SK-MEL-5 (cell line): ENCODE measurements at places on chromosomes 4 and X. TPM values are rescaled to one million over a fixed set of nuclear protein-coding genes. Genes with fewer than 3 reads are reported as not detected.
A peak's percentile ranks its signal among the peaks of the same experiment; 100 is the strongest.

GRCh38 chrX:44935640-44936039, 62.7 kb downstream of the KDM6A start:
- DNase-seq = no peak

DNA sequence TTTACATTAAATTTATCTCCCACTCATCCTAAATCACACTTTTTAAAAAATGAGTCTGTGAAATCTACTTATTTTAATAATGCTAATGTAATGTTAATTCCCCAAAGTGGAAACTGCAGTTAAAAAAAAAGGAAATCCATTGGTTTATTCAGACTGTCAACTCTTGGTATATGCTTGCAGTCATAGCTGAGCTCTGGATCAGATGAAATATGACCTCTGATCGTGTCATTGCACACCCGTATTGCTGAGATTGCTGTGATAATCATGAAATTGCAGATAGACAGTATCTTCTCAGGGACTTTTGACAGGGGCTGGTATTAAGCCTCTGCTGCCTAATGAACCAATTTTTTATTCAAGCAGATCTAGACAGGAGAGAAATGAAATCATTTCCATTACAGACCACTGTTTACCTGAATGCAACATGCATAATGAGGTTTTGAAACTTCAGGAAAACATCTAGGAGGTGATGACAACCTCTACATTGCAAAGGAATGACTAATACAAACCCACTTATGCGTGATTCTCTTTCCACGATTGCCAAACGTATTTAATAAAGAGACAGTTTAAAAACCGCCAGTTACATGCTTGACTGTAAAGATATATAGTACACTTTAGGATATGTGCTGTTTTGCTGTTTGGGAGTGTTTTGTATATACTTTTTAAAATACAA, 138.3 kb upstream of the PUDP start:
- DNase-seq = no peak

DNA sequence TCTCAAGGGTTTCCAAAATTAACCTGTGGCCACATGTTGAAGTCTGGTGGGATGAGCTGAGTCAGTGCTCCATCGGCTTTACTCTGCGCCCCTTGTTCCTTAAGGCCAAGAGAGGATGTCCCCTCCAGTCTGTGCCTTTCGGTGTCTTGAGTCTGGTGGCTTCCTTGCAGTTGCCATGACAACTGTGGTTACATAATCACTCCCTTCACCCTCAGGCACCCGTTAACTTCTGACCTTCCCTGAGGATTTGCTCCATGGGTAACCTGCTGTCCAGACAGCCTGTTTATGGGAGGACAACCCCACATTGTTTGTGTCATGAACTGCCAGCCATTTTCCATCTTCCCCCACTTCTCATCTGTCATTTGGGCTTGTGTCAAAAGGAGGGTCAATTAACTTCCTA, 401.1 kb upstream of the LCORL start:
- DNase-seq = no peak

Gene LEF1
- 91.7 and 101 TPM in 2 replicates for total RNA-seq

GRCh38 chr4:153794006-153794405, 5.1 kb upstream of the SFRP2 start:
- DNase-seq = no peak

GRCh38 chr4:43423276-43423675, 530.8 kb downstream of the GRXCR1 start:
- no peak for DNase-seq

GRCh38 chr4:88526221-88526815, 2.7 kb upstream of the PYURF start:
- DNase-seq = peak; percentile 33
